T-helper 2 cell treated with Interferon-gamma antibody and Interleukin-4, amounts not matched to agents 100 ng/mL and 5 ng/mL, for 36 hours (primary cell): ENCODE measurements at places on chromosomes 16 and 17. TPM values are rescaled to one million over a fixed set of nuclear protein-coding genes. Genes with fewer than 3 reads are reported as not detected.

EPOP gene
- 7.2 and 7.3 TPM in 2 replicates for total RNA-seq

KRT9 gene
- not detected in 2 replicates for total RNA-seq

GPR142 gene
- not detected in 2 replicates for total RNA-seq

KRTAP4-9 gene
- total RNA-seq, result not detected in 2 replicates

SULT1A3 gene
- total RNA-seq, result 29.5 and 37.5 TPM in 2 replicates

TAOK1 gene
- total RNA-seq, result 49.3 and 52.3 TPM in 2 replicates

TMED6 gene
- 1.8 and 2.0 TPM in 2 replicates for total RNA-seq

STX8 gene
- 64.2 and 70.9 TPM in 2 replicates for total RNA-seq

FN3K gene
- total RNA-seq, result 4.2 and 5.3 TPM in 2 replicates

CTF1 gene
- total RNA-seq, result 0.32 and 0.41 TPM in 2 replicates

PARN gene
- total RNA-seq, result 44.3 and 47.2 TPM in 2 replicates
